Substantia nigra (tissue), 51 donors: ENCODE measurements at places on chromosomes 3 and 15.

DNA sequence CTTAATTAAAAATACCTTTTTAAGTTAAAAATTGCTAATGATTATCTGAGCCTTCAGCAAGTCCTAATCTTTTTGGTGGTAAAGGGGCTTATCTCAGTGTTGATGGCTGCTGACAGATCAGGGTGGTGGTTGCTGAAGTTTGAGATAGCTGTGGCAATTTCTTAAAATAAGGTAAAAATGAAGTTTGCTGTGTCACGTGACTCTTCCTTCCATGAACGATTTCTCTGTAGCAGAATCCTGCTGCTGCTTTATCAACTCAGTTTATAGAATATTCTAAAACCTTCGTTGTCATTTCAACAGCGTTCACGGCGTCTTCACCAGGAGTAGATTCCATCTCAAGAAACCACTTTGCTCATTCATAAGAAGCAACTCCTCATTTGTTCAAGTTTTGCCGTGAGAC, 110.1 kb downstream of the SUCNR1 start:
- DNase-seq = no peak

- no peak for DNase-seq
Measured at GRCh38 chr3:172087602-172088580, 48.5 kb downstream of the FNDC3B start.

DNA sequence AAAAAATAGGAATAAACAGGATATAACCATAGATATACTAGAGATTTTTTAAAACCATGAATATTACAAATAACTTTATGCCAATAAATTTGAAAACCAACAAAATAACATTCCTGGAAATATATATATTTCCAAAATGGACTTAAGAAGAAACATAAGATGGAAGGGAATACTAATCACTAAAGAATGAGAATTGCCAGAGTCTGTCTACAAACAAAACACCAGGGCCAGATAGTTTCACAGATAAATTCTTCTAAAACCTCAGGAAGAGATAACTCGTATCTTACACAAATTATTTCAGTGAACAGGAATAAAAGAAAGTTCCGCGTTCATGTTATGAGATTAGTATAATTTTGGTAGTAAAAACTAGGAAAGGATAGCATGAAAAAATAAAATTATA, 107.3 kb downstream of the HERC1 start:
- DNase-seq = no peak

DNA sequence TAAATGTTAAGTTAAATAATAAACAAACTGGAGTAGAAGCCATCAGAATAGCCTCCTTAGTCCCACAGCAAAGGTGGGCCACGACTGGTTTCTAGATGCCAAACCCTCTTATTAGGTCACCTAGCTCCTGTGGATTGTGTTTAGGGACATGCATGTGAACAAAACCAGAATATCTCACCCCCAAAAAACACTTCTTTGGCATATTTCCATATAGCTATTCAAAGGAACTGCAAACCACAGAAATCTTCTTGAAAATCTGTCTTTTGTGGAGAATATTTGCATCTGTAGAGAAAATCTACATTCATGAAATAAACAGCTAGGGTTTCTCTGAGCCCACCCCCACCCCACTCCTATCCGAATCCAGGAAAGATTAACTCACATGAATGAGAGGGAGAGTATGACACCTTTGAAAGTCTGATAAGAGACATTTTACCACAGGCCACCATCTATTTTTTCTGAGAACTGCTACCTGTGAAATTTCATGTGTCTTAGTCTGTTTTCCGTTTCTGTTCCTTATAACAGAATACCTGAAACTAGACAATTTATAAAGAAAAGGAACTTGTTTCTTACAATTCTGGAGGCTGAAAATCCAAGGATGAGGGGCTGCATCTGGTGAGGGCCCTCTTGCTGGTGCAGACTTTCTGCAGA, 159.4 kb downstream of the NEK10 start:
- no peak for DNase-seq

GRCh38 chr3:71505767-71506350, 77.7 kb downstream of the FOXP1 start:
- DNase-seq = no peak

GRCh38 chr3:102034639-102035451, 185.5 kb downstream of the NFKBIZ start:
- DNase-seq = no peak

DNA sequence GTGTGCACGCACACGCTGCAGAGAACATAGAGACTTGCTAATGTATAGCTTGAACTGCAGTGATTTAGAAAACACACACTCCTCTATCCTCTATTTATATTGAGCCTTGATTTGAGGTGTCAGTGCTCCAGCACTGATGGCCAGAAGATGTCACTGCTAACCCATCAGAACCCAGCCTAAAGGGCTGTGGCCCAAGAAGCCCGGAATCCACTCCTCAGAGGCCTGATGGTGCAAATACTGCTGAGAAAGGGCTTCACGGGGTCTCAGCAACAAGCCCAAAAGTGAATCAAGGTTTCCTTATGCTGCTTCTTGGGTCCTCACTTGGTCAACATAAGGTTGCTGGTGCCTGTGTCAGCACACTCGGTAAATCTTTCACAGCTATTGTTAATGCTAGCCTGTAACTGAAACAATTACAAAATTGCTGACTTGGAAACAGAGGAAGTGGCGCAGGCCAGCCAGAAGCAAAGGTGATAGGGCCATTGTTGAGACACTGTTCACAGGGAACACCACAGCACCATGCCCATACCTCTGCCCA, 60.3 kb downstream of the HEG1 start:
- peak; percentile 19 for DNase-seq

- no peak for DNase-seq
Measured at GRCh38 chr3:123431658-123432324, 17.1 kb downstream of the ADCY5 start.

DNA sequence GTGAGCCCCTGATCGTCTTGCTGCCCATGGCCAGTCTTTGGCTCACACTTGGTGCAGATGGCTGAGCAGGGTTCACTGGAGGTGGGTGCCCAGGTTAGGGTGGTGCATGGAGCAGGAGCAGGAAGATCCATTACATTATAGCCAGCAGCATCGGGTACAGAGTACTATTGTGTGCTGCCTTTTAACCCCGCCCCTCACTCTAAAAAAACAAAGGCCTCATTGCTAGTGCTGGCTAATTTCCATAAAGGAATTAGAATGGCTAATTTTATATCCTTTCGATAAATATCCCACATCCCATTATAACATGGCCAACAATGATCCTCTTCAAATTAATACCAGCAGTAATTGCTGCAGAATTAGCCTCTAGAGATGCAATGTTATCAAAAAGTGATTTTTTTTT, 45.8 kb upstream of the PPP4R2 start:
- peak; percentile 65 for DNase-seq

DNA sequence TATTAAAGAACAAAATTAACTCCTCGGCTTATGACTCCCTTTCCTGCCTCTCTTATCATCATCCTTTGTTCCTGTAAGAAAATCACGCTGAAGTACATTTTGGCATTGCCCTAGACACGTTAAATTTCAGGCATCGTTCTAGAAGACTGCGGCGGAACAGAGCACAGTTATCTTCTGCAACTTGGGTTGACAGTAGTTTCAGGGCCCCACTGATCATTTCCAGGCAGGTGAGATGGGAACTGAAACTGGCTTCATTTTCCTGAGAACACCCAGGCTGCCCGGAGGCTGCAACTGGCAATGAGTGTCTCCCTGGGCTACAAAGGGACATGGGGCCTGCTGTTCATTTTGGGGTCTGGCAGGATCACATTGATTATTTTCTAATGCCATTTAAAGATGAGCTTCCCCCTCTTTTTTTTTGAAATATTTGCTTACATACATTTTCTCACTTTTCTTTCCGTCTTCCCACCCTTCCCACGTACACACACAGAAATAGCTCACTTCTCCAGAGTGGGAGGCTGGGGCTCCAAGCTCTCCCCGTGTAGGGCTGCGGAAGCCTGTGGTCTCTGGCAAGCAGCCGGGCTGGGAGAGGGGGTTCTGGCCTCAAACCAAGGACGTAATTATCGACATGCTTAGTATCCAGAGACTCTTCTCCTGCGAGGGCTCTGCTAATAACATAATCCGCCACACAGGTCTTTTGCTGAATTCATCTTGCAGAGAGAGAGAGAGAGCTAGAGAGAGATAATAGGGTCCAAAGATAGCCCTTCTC, 267.4 kb downstream of the ABHD5 start:
- DNase-seq = no peak

DNA sequence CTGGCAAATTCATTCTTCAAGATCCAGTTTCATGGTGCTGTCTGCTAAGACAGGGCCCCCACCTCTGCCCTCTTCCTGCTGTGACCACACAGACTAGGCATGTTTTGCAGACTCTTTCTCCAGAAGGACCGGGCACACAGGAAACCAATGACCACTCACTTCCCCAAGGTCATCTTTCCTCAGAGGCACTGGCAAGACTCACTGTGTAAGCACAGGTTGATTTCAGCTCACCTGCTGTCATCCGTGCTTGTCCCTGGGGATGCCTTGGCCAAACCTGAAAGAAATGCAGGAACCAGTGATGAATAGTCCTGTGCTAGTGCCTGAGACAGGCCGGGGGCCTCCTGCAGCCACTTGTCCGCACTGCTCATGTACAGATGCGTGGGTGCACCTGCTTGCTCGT, 33.5 kb downstream of the ALS2CL start:
- DNase-seq = no peak

GRCh38 chr3:129598000-129598381, 8.5 kb downstream of the PLXND1 start:
- no peak for DNase-seq

- DNase-seq = no peak
Measured at GRCh38 chr15:72339777-72340177, 19.8 kb upstream of the CELF6 start.

DNA sequence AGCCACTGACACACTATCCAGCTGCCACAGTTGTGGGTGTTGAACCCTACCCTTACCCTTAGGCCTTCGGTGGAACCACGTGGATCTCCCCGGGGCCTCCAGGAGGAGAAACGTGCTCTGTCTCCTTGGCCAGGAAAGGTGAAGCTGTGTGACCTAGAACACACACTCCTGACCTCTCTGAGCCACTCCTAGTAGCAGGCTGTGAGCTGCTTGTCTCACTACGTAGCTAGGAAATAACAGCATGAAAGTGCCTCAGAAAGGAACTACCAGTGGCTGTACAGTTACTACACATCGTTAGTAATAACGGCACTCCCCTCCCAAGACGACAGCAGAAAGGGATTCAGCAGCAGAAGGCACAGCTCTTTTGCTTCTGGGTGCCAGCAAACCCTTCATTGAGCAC, 36.2 kb upstream of the SLC6A6 start:
- DNase-seq = no peak

- DNase-seq = no peak
Measured at GRCh38 chr3:60250206-60250605, 1001.0 kb downstream of the FHIT start.

- no peak for DNase-seq
Measured at GRCh38 chr3:30764281-30764680, 130.2 kb downstream of the GADL1 start.

DNA sequence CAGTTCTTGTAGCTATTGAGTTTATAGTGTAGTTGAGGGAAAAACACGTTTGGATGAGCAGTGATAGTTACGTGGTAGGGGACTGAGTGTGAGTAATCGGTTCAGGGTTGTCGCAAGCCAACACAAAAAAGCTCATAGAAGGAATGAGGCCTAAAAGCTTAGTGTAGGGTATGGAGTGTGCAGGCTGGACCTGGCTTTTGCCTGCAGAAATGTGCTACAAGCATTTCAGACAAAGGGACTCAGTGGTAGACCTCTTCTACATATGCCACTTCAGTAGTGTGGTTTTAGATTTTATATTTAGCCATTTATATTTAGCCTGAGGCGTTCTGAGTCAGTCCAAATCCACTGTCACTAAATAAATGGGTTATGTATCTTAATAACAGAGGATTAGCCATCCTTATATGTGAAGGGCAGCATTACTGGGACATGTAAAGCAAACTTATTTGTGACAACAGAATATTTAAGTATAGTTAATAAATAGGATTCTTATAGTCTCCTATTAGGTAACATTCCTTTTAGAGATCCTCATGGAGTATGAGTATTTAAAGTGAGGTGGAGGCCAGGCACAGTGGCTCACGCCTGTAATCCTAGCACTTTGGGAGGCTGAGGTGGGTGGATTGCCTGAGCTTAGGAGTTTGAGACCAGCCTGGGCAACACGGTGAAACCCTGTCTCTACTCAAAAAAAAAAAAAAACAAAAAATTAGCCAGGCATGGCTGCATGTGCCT, 21.8 kb downstream of the ATP2C1 start:
- no peak for DNase-seq

DNA sequence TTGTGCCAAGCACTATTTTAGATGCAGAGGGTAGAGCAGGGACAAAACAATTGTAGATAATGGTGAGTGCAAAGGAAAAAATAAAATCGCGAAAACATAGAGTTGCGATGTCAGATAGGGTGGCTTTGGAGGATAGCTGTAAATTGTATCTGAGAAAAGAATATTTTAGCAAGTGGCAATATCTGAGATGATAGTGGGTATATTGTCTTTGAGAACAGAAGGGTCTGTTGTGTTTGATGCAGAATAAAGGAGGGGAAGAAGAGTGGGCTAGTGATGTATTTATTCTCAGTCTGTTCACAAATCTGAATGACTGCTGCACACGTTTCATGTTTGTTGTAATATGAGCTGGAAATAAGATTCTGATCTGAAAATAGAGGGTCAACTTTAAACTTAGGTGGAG, 396.8 kb downstream of the CADM2 start:
- DNase-seq = no peak

DNA sequence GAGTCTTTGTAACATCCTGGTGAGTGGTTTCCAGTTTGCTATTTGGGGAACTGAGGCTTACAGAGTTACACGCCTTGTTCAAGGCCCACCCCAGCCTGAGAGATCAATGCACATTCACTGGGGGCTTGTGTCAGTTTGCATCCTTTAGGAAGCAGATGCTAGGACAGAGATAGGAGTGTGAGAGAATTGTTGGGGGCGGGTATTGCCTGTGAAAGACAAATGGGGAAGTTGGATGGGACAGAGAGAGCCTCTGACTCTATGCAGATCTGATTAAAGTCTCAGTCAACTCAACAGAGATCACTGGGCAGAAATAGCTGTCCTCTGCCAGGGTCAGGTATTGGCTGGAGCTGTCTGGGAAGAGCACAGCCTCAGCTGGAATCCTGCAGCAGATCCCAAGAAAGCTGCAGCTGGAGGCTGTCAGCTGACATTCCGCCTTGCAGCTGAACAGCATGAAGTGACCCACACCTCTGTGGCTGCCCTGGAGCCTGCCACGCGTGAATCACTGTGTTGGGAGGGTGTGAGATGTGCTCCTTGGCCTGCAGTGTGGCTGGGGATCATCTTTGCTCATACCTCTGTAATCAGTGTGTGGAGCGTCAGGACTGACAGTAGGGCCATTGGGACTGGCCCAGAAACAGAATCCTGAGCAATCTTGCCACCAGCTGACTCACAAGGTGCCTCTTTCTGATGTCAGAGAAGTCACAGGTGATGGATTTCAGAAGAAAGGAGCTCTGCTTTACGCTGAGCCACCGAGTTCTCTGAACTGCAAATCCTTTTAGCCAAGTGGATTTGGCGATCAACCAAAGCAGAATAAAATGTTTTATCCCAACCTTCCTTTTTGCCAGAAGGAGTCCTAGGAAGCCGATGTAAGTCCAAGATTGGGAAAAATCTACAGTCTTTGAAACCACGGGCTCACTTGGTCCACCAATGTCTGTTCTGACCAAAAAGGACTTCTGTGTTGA, 284.1 kb upstream of the LRRFIP2 start:
- DNase-seq = no peak
